ENCODE measurements at places on chromosomes 7 and 10.

- DNase-seq: peak; percentile 52
Measured at GRCh38 chr10:8873310-8873709, 818.8 kb downstream of the GATA3 start.

- no peak for DNase-seq
Measured at GRCh38 chr10:1395025-1395480, 338.9 kb downstream of the WDR37 start.

GRCh38 chr7:84238596-84238995 lies 44.0 kb upstream of the SEMA3A start:
- DNase-seq: no peak

DNA sequence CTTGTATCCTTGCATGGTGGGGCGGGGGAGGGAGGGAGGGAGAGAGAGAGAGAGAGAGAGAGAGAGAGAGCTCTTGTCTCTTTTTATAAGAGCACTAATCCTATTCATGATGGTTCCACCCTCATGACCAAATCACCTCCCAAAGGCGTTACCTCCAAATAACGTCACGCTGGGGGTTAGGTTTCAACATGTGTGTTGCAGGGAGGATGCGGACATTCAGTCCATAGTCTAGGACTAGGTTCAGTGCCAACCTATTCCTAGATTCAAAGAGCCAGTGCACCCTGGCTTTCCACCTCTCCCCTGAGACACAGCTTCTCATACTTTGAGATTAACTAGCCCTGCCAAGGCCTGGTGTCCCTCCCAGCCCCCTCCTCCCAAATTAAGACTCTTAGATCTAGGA lies 123.0 kb downstream of the GRK5 start:
- DNase-seq: peak; percentile 41

GRCh38 chr7:84914598-84914997 lies 272.3 kb downstream of the SEMA3D start:
- no peak for DNase-seq

GRCh38 chr10:6141296-6142151 lies 52.7 kb downstream of the RBM17 start:
- DNase-seq: peak; percentile 62
